CD4-positive, alpha-beta T cell (primary cell): ENCODE measurements at places on chromosomes 7 and 10. TPM values are rescaled to one million over a fixed set of nuclear protein-coding genes. Genes with fewer than 3 reads are reported as not detected.
A peak's percentile ranks its signal among the peaks of the same experiment; 100 is the strongest.

AGMO gene
- not detected for total RNA-seq

GRCh38 chr10:108147346-108147745, 982.8 kb upstream of the SORCS1 start:
- no peak overlapping the region for H3K27ac ChIP-seq
- H3K36me3 ChIP-seq, result no peaks in the 10 kb centered on the region
- no peaks in the 10 kb centered on the region for H3K27me3 ChIP-seq
- H3K4me3 ChIP-seq, result no peak overlapping the region

CALHM3 gene
- total RNA-seq, result not detected

DNA sequence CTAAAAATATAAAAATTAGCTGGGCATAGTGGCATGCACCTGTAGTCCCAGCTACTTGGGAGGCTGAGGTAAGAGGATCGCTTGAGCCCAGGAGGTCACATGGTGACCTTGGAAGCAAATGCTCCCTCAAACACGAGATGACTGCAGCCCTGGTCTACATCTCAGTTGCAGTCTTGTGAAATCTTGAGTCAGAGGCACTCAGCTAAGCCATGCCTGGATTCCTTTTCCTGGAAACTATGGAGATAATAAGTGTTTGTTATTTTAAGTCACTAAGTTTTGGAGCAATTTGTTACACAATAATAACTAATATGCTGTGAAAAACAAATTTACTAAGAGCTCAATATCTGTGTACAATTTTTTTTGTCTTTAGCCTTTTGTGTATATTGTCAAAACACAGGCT, 284.3 kb upstream of the KAT6B start:
- no peaks in the 10 kb centered on the region for H3K4me1 ChIP-seq
- H3K27me3 ChIP-seq, result no peaks in the 10 kb centered on the region
- H3K27ac ChIP-seq, result no peak overlapping the region
- H3K4me3 ChIP-seq, result no peak overlapping the region

DNA sequence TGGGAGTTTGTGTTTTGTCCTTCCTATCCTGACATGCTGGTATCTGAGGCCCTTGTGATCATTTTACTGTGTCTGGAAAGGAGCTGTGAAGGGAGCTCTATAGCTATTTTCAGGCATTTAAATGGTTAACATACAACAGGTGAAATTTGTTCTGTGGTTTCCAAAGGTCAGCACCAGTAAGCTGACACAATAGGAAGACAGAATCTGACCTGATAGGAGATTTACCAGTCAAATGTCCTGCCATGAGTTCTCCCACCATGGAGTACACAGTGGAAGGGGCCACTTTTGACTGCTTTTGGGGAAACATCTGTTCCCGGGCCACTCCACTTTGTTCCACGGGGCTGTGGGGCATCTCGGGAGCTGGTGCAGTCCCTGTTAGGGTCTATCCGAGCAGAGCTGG, 17.6 kb downstream of the FKBP6 start:
- H3K4me1 ChIP-seq, result no peaks in the 10 kb centered on the region
- no peak overlapping the region for H3K27ac ChIP-seq

DNA sequence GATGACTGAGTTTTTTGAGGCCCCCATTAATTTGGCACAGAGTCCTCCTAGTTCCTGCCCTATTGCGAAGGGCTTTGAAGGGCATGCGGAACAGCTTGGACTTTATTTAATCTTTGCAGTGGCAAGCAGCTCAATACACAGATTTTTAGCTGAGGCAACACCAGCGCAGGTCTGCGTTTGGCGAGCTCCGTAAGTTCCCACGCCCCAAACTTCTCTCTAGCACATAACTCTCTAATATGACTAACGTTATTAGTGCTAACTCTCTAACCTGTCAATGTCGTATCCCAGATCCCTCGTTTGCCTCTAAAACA, 366 bp upstream of the TAF3 start:
- no peak for DNase-seq
- peaks cover 25% of the 10 kb centered on the region for H3K4me1 ChIP-seq
- no peaks in the 10 kb centered on the region for H3K27me3 ChIP-seq
- peaks cover 1% of the 10 kb centered on the region for H3K36me3 ChIP-seq
- H3K4me3 ChIP-seq, result peak overlapping the region; percentile 99

SEMA3A gene
- 0.50 TPM for total RNA-seq

- no peak overlapping the region for H3K4me3 ChIP-seq
- no peak for DNase-seq
- H3K27ac ChIP-seq, result no peak overlapping the region
- peaks cover 3% of the 10 kb centered on the region for H3K4me1 ChIP-seq
- H3K27me3 ChIP-seq, result no peaks in the 10 kb centered on the region
- H3K36me3 ChIP-seq, result peaks cover 18% of the 10 kb centered on the region
Measured at GRCh38 chr7:77912293-77912692, 113.7 kb downstream of the PHTF2 start.

GRCh38 chr7:116193329-116194087, 16.8 kb upstream of the TES start:
- no peaks in the 10 kb centered on the region for H3K4me1 ChIP-seq
- H3K27ac ChIP-seq, result no peak overlapping the region
- no peak for DNase-seq

GRCh38 chr10:43252166-43252782, 14.6 kb downstream of the RASGEF1A start:
- no peaks in the 10 kb centered on the region for H3K36me3 ChIP-seq
- H3K4me3 ChIP-seq, result no peak overlapping the region
- DNase-seq, result no peak
- no peaks in the 10 kb centered on the region for H3K27me3 ChIP-seq
- peaks cover 24% of the 10 kb centered on the region for H3K4me1 ChIP-seq
- H3K27ac ChIP-seq, result no peak overlapping the region

GRCh38 chr10:103053659-103054581, 135.8 kb downstream of the CNNM2 start:
- peak overlapping the region; percentile 29 for H3K27ac ChIP-seq
- no peaks in the 10 kb centered on the region for H3K36me3 ChIP-seq
- DNase-seq, result peak; percentile 15
- H3K27me3 ChIP-seq, result no peaks in the 10 kb centered on the region

DNA sequence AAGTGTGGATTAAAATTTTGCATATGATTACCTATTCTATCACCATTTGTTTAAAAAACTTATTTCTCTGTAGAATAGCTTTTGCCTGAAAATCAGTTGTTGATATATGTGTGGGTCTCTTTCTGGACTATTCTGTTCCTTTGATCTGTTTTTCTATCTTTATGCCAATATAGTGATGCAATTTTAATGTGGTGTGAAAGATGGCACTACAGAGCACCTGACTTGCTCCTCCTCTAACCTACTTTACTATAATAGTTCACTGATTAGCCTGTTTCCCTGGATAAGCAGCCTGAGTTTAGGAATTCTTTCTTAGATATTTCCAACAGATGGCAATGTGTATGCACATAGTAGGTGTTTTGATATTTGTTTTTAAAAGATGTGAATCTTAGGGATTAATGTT, 294.5 kb downstream of the AUTS2 start:
- DNase-seq, result no peak
- no peaks in the 10 kb centered on the region for H3K36me3 ChIP-seq
- no peak overlapping the region for H3K4me3 ChIP-seq
- H3K27ac ChIP-seq, result no peak overlapping the region

DNA sequence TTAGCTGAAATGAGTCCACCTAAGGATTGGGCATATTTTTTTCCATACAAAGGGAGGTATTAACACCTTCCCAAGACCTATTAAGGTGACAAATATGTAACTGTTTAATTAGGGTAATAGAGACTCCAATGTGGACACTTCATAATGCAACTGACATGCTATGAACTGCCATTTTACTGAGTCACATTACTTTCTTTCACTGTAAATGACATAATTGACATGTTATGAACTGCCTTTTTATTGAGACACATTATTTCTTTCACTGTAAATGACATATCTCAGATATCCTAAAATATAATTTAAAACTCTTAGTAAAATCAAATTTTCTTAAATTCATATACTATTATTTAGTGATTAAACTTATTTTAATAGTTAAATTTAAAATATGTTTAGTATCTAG, 528.8 kb upstream of the PCDH15 start:
- no peaks in the 10 kb centered on the region for H3K36me3 ChIP-seq
- H3K27ac ChIP-seq, result no peak overlapping the region
- no peak for DNase-seq
- no peaks in the 10 kb centered on the region for H3K27me3 ChIP-seq
- no peaks in the 10 kb centered on the region for H3K4me1 ChIP-seq

DNA sequence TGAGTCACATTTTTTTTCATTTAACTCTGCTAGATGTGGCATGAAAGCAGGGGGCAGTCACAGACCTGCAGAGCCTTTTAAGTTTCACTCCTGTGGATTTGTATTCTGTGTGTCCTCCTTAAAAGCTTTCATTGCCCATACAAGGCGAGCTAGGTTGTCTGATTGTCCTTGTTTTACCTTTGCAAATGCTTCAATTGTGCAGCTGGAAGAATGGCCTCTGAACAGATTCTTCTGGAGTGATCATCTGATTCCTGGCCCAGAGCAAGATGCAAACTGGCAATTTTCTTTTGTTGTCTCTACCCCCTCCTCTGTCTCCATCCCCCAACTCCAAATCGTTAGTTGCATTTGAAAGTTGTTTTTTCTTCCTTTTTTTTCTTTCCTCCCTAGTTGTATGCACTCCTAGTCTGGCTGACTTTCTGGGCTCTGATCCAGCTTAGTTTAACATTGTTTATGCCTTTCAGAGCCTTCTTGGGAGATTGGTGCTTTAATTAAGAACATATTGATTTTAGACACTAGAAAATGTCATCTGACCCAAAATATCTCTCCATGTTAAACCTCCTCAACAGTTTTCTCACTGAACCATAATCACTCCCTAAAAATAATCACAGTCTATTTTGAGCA, 150.2 kb downstream of the REEP3 start:
- H3K4me1 ChIP-seq, result no peaks in the 10 kb centered on the region
- H3K27ac ChIP-seq, result no peak overlapping the region
- no peak overlapping the region for H3K4me3 ChIP-seq
- H3K27me3 ChIP-seq, result no peaks in the 10 kb centered on the region

- H3K27me3 ChIP-seq, result no peaks in the 10 kb centered on the region
- no peak overlapping the region for H3K27ac ChIP-seq
- peaks cover 7% of the 10 kb centered on the region for H3K4me1 ChIP-seq
- no peaks in the 10 kb centered on the region for H3K36me3 ChIP-seq
Measured at GRCh38 chr10:97069576-97070362, 116.0 kb downstream of the SLIT1 start.

CALML5 gene
- not detected for total RNA-seq

DNA sequence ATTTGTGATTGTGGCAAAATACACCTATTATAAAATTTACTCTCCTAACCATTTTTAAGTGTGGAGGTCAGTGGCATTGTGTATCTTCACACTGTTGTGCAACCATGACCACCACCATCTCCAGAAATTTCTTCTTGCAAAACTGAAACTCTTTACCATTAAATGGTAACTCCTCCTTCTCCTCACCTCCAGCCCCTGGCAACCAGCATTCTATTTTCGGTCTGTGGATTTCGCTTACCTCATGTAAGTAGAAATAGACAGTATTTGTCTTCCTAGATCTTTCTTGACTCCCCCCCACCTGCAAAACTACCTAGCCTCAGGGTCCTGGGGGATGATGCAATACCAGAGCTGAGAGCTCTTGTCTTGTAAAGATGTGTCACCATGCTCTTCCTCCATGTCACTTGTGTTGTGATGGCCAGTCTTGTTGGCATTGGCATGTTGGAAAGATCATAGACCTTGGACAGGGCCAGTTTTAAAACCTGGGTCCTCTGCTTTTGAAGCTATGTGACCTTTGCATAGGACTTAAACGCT, 71.1 kb upstream of the EMX2 start:
- DNase-seq, result no peak
- H3K4me3 ChIP-seq, result no peak overlapping the region
- no peaks in the 10 kb centered on the region for H3K36me3 ChIP-seq
- no peak overlapping the region for H3K27ac ChIP-seq
- no peaks in the 10 kb centered on the region for H3K4me1 ChIP-seq

GRCh38 chr10:3935141-3935540, 150.1 kb upstream of the KLF6 start:
- H3K27me3 ChIP-seq, result no peaks in the 10 kb centered on the region
- peak overlapping the region; percentile 47 for H3K4me3 ChIP-seq
- H3K4me1 ChIP-seq, result peaks cover 8% of the 10 kb centered on the region
- peak; percentile 13 for DNase-seq
- H3K27ac ChIP-seq, result peak overlapping the region; percentile 75

DNMBP gene
- total RNA-seq, result 2.3 TPM

- no peaks in the 10 kb centered on the region for H3K4me1 ChIP-seq
- no peaks in the 10 kb centered on the region for H3K36me3 ChIP-seq
- DNase-seq, result peak; percentile 39
- no peak overlapping the region for H3K27ac ChIP-seq
- H3K27me3 ChIP-seq, result peaks cover 18% of the 10 kb centered on the region
Measured at GRCh38 chr10:123573236-123574108, 92.7 kb upstream of the GPR26 start.

DNA sequence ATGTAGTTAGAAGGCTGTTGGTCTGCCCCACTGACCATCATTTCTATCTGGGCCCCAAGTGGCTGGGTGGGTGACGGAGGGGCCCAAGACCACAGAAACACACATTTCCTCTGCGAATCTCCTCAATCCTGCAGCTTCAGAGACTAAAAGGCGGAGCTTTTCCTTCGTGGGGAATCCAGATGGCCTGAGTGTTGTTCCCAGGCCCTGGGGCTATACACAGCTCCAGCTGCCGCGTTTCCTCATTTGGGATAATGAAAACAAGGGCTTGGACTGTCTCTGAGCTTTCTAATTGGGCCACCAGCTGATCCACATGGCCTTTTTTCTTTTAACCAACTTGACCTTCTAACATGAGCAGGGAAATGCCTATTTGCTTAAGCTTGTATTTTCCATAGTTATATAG, 339.9 kb downstream of the CXCL12 start:
- H3K36me3 ChIP-seq, result no peaks in the 10 kb centered on the region
- no peak overlapping the region for H3K4me3 ChIP-seq
- no peak for DNase-seq
- H3K4me1 ChIP-seq, result no peaks in the 10 kb centered on the region
- peaks cover 3% of the 10 kb centered on the region for H3K27me3 ChIP-seq
- no peak overlapping the region for H3K27ac ChIP-seq

MACROH2A2 gene
- total RNA-seq, result 2.2 TPM
